ENCODE measurements at places on chromosomes 6 and 20. TPM values are rescaled to one million over a fixed set of nuclear protein-coding genes. Genes with fewer than 3 reads are reported as not detected.

- DNase-seq, result no peak
These were observed 71.3 kb upstream of the SLC2A12 start for GRCh38 chr6:134123666-134124208.

DNA sequence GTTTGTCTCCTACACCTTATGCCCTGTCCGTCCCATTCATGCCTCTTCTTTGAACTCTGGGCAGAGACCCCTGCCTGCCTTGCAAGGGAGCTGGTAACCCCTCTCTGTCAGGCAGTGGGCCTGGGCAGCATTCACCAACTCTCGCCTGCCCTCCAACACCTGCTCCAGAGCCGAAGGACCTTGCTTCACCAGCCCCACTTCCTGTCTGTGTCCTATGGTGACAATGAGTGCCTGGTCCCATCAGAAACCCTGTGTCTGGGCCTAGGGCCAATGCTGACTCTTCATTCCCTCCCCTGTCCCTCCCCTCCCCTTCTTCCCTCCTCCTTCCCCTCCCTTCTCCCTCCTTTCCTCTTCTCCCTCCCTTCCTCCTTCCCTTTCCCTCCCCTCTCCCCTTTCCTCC, 22.8 kb upstream of the PCMTD2 start:
- DNase-seq, result no peak

Gene AFG1L
- total RNA-seq, result 6.0 TPM

Gene FOXQ1
- total RNA-seq, result 2.0 TPM

Gene MLIP
- not detected for total RNA-seq

Measured in epithelial cell of proximal tubule (primary cell).